Glomerular endothelial cell (primary cell): ENCODE measurements at places on chromosomes 1 and 21. TPM values are rescaled to one million over a fixed set of nuclear protein-coding genes. Genes with fewer than 3 reads are reported as not detected.

GRCh38 chr1:47694011-47694890, 256.4 kb downstream of the FOXD2 start:
- DNase-seq = no peak

DNA sequence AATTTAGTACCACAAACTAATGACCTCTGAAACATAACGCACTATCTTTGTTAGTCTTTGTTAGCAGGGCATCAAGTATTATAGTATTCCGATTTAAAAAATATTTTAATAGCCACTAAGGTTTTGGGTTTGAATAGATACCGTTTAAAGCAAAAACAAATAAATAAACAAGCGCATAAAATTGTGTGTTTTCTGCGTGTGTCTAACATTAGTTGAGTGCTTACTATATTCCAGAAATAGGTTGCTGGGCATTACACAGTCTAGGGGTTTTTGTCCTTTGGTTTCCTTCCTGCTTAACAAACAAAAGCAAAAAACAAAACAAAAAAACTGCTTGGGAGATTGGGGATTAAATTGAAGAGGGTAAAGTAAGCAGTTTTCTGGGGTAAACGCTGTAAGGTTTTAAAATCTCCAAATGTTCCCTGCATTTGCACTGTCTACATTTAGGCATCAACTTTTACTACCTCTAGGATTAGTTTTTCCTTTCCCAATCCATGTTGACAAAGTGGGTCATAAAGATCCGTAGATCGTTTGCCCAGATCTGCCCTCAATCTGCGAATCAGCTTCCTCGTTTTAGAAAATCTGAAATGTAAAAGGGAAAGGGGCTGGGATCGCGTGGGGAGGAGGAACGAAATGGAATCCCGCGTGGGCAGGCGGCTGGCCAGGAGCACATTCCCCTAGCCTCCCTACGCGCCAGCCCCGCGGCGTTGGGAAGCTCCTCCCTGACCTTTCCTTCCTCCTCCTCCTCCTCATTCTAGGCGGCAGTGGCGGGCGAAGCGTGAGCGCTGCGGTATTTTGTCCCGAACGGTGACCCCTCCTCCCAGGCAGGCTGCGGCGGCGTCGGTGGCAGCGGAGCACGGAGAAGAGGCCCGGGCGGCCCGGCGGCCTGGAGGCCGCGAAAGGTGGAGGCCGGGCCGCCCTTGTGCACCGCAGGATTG, at the start of gene KCTD3:
Gene KCTD3 (plus strand): TSS at position 749 of the 935 bp plus-strand sequence. CDS start 382 bp downstream, outside the sequence.
- DNase-seq = no peak

DNA sequence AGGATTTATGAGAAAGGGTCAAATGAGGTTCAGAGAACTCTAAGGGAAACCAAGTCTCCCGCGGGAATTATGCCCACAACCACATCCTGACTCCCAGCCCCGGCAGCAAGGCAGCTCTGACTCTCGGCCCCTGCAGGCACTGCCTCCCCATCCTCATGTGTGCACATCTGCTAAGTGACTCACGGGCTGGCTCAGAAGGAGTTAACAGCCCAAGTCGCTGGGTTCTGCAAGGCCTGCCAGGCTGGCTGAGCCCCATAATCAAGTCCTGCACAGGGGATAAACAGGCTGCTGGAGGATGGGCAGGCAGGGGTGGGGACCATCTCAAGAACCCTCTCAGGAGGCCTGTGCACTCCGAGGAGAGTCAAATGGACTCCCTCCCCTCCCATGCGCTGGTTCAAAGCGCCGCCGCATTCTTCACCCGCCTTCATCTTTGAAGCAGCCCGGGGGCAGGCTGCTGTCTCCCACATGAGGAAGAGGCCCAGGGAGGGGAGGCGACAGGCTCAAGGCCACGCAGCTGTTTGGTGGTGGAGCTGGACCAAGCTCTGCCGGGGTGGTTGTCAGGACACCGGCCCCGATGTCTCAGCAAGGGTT, 344.3 kb downstream of the MATN1 start:
- DNase-seq = no peak

GRCh38 chr21:41407541-41408460, 18.2 kb upstream of the MX1 start:
- no peak for DNase-seq

DNA sequence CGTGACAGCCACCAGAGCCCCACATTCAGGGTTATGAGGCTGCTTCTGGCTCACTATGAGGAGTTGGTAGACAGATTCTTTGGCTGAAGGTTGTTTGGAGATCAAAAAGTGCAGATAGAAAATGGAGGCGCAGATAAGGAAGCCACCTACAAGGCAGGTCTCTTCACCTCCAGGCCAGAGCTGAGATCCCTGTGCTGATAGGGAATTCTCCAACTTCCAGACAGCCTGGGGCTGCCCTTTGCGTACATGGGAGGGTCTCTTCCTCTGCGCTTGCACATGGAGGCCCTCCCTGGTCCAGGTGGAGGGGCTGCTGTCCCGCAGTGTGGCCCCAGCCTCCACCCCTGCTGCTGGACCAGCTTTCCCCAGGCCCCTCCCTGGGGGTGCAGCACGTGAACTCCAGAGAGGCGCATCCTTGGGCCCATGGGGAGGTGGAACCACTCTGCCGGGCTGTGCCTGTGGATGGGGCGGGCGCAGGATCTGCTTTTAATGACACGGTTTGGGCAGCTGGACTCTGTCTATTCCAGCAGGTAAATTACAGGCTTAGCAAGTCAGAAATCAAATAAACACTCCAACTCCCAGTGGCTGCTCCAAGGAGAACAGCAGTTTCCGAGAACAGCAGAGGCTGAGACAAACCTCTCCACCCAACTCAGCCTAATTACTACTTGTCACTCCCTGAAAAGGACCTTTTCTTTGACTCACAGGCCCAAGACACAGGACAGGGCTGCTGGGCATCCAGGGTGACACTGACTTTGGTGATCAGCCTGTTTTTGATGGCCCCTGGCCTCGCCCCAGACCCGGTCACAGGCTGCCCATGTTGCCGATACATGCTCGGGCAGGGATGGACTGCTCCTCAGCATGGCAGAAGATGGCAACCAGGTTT, 12.4 kb downstream of the OXCT2 start:
- no peak for DNase-seq

- no peak for DNase-seq
Measured at GRCh38 chr21:29825936-29826335, 113.9 kb downstream of the GRIK1 start.

GRCh38 chr1:43002766-43003165, 44.1 kb upstream of the SLC2A1 start:
- no peak for DNase-seq

GRCh38 chr1:24075946-24076345, 36.0 kb downstream of the MYOM3 start:
- DNase-seq = no peak

DNA sequence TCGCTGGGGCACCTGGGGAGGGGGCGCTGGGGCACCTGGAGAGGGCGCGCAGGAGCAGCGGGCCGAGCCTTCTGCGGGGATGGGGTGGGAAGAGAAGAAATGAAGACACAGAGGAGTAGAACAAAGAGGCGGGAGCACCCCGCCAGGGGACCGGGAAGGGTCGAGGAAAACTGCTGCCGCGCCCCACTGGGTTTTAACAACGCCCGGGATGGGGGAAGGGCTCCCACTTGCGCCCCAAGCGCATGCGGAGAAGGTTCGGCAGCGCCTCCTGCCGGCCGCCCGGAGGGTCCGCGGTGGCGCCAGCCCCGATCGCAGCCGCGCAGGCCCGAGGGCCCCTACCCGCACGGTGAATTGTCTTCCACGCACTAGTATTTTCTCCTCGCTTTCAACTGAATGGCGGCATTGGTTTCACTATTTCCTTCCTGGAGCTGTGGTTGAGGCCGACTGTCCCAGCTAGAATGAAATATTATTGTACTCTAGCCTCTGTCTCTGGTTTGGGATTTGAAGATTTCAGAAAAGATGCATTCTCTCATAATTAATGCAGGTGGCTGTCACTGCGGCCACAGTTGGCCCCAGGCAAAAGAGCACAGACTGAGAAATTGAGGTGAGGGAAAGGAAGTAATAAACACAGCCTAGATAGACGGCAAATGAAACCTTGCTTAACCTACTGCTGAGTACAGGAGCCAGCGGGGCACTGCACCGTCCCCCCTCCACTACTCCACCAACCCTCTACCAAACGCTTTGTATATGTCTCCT, 57.3 kb downstream of the MAB21L3 start:
- DNase-seq = no peak

DNA sequence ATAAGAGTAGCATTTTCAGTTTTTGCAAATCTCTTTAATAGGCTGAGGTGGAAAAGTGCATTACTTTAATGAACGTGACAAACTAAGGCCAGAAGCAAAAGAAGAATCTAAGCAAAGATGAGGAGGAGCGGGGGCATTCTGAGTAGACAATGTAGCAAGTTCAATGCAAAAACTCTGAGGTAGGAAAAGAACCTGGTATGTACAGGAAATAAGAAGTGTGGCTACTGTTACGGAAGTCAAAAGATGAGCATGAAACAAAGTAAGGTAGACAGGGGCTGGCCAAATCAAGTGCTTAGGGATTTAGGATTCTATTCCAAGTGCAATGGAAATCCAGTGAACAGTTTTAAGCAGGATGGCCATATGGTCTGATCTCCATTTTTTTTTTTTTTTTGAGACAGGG, 63.7 kb downstream of the TOR3A start:
- DNase-seq = no peak

DNA sequence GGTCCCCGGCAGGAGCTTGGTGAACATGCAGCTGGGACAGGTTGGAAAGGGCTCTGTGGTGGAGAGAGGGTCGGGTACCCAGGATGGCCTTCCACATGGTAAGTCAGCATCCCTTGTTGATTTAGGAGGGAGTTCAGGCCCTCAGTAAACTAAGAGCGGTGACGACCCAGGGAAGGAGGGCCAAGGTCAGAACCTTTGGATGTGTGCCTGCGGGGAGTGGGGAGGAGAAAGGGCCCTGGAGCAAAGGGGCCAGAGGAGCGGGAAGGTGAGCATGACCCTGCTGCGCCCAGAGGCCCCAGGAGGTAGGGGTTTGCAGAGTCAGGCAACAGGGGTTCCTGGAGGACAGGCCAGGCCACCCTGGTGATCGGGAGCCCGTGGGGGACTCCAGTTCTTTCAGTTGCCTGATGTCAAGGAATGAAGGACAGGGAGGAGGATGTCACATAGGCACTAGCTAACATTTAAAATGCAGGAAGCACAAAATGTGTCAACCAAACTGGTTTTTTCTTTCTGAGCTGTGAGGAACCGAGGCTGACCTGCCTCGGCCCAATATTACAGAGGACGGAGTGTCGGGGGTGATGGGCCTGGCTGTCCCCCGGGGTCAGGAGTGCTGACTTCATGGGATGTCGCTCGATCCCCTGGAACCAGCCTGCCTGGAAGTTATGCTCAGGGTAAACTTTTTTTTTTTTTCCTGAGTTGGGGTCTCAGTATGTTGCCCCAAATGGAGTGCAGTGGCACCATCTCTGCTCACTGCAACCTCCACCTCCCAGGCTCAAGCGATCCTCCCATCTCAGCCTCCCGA, 117.4 kb upstream of the SLC45A1 start:
- DNase-seq = no peak

DNA sequence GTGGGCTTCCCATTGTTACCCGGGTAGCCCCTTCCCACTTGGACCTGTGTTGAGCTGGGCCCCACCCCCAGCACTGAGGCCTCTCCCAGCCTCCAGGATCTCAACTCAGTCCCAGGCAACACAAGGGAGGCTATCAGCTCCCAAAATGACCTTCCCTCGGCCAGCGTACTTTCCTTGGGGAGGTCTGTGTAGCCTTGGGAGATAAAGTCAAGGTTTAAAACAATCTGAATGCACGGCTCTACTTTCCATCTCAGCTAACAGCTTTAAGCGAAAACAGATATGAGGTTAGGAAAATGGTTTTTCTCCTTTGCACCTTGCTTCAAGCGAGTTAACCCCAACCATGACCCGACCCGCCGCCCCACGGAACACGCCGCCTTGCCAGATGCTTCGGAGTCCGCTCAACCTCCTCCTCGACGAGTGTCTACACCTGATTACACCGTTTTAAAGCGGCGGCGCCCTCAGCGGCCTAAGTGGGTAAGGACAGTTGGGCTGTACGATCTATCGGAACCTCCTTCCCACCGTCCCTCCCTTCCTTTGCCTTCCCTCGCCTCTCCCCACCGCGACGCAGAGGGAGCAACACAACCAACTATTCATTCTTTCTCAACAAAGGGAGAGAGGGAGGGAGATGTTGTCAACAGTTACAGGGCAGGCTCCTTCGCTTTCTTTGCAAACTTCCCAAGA, 1.1 kb downstream of the BCAR3 start:
- no peak for DNase-seq

GRCh38 chr1:9413071-9413876, 120.6 kb downstream of the SPSB1 start:
- DNase-seq = no peak

GRCh38 chr1:3630914-3631313, 6.1 kb downstream of the TPRG1L start:
- no peak for DNase-seq

- no peak for DNase-seq
Measured at GRCh38 chr1:113859478-113860175, 11.9 kb downstream of the PTPN22 start.

DNA sequence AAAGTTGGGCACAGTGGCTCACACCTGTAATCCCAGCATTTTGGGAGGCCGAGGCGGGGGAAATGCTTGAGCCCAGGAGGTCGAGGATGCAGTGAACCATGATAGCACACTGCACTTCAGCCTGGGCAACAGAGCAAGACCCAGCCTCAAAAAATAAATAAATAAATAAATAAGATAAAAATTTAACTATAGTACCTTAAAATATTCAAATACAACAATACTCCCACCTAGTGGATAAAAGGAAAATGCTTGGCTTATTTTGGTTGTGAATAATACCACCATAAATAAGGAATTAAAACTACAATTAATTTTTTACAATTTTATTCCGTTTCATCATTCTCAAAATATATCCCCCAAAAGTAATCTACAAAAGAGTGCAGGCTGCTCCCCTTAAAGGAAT, 8.1 kb downstream of the PSMG1 start:
- no peak for DNase-seq

DNA sequence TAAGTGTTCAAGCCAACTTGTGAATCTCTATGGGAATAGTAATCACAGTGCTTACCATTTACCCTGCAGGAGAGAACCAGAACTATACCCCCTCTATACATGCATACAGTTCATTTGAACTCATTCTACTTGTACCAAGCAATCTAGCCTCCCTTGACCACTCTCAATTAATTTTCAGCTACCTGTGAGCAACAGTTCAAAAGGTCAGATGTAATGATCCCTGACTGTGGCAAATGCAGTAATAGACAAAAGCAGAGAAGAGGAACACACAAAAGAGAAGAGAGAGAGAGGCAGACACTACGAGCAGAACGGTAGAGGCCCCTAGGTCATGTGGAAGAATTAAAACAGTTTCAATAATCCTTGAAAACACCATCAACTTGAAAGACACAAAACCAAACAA, 52.8 kb downstream of the FMO4 start:
- no peak for DNase-seq

GRCh38 chr1:170567214-170567613, 35.2 kb downstream of the GORAB start:
- no peak for DNase-seq

- DNase-seq = no peak
Measured at GRCh38 chr1:37629008-37629407, 5.7 kb downstream of the RSPO1 start.

The CD1D gene
- 0.06 TPM in 1 of 2 replicates, not detected in the other for total RNA-seq

The SPRR2A gene
- total RNA-seq = not detected in 2 replicates

The OR2AK2 gene
- total RNA-seq = not detected in 2 replicates

The TMEM200B gene
- total RNA-seq = 0.41 and 2.4 TPM in 2 replicates

The MSH4 gene
- total RNA-seq = not detected in 2 replicates

The SLC50A1 gene
- 21.0 and 29.1 TPM in 2 replicates for total RNA-seq

The CHRM3 gene
- total RNA-seq = 1.1 and 3.4 TPM in 2 replicates

The CASP9 gene
- total RNA-seq = 13.9 and 19.7 TPM in 2 replicates

The FCRLB gene
- 3.0 and 4.9 TPM in 2 replicates for total RNA-seq

The GUCA2B gene
- not detected in 2 replicates for total RNA-seq

The COL8A2 gene
- total RNA-seq = 0.41 and 0.58 TPM in 2 replicates

The FCRL5 gene
- total RNA-seq = not detected in 2 replicates

The ALDH4A1 gene
- total RNA-seq = 14.8 and 28.0 TPM in 2 replicates
